ENCODE measurements at places on chromosomes 16 and 17.

DNA sequence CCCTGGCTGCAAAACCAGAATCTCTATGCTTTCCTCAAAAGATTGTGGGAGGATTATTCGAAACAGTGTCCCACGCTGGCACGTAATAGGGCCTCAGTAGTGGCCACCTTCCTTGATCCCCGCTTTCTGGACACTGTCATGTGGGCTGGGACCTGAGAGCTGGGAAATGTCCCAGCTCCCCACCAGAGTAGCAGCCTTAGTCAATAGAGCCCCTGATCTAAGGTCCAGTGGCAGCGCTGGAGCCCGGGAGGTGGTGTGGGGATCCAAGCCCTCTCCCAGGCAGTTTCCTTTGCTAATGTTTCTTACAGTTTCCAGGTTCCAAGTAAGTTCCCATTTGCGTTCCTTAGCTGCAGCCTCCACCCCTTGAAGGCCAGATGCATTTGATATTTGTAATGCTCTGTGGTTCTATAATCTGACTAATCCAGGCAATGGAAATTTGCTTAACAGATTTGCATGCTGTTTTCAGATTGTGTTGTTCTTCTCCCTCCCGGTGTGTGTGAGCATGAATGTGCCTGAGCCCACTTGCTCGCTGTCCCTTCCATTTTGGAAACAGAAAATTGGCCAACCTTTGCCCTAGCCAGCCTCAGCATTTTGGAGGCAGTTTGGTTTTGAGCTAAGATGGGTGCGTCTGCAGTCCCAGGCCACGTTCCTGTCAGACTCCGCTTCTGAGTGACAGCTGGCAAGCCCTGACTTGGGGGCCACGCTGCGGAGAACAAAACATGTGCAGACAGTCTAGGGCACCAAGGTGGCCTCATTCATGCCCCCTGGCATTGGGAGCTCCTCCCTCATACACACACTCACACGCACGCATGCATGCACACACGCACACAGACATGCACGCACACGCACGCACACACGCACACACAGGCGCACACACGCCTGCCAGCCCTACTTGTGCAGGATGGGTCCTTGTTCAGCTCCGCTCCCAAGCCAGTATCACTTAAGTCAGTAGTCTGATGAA is 69.4 kb downstream of the CCDC182 start:
- ATAC-seq, result no peak

GRCh38 chr17:40333781-40334448 is 24.9 kb downstream of the RARA start:
- no peak for ATAC-seq

DNA sequence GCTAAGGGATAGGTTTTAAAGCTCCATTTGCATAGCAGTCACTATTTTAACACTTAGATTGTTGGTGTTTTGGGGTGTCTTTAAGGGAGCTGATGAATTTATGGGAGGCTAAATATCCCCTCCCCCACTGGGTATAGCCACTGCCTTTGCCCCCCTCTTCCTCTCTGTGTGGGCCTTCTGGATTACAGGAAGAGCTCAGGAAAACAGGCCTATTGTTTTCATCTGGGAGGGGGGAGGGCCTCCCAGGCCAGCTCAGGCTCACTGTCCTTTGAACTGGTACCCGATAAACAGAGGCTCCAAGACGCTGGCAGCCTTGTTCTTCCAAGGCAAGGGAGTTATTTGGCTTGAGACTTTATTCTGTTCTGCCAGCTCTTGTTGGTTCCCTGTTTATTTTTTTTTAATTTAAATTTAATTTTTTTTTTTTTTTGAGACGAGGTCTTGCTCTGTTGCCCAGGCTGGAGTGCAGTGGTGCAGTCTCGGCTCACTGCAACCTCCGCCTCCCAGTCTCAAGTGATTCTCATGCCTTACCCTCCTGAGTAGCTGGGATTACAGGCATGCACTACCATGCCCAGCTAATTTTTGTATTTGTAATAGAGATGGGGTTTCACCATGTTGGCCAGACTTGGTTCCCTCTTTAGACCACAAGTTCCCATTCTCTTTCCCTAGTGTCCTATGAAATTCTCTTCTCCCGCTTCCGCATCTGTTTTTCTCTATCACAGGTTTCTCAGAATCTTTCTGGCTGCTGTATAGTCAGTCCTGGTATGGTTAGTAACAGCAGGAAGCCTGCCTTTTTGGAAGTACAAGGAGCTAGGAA is 25.1 kb downstream of the MINK1 start:
- no peak for ATAC-seq

GRCh38 chr17:76472726-76473125 is 5.3 kb downstream of the AANAT start:
- no peak for ATAC-seq

- ATAC-seq, result no peak
Measured at GRCh38 chr16:57477531-57478202, 8.6 kb downstream of the DOK4 start.

- ATAC-seq, result peak; percentile 17
Measured at GRCh38 chr16:89101303-89102040, 7.8 kb downstream of the ACSF3 start.

DNA sequence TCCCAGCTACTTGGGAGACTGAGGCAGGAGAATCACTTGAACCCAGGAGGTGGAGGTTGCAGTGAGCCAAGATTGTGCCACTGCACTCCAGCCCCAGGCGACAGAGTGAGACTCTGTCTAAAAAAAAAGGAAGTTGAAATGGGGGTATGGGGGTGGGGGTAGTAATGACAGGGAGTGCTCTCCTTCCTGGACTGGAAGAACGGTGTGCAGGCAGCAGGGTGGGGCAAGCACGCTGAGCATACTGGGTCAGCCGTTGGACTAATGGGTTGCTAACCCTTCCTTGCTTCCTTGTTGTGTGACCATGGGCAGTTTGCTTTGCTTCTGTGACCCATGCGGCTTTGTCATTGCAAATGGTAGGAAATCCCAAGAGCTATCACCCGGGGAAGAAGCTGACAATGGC is 16.5 kb downstream of the KATNIP start:
- ATAC-seq, result no peak

GRCh38 chr17:61345825-61346666 is 53.6 kb upstream of the TBX2 start:
- ATAC-seq, result no peak

DNA sequence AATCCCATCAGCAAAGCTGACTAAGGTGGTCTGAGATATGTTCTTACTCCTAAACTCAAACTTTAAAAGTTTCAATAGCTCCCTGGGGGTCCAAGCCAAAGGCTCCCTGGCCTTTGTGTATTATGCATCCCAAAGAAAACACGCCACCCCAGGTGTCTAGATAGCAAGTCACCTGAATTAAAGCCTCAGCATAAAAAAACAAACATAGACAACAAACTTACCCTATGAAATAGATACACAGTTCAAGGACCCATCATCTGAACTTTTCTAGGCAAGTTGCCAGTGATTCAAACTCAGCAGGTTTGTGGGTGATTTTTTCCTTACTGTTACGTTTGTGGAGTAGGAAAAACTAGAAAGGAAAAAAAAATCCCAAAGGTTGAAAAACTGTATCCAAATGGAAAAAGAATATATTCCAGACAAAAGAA is 12.5 kb downstream of the CMTM3 start:
- no peak for ATAC-seq

- no peak for ATAC-seq
Measured at GRCh38 chr16:89615596-89616090, 2.2 kb downstream of the DPEP1 start.

- ATAC-seq, result peak; percentile 7
Measured at GRCh38 chr17:50708050-50709000, 611 bp upstream of the ANKRD40 start.

DNA sequence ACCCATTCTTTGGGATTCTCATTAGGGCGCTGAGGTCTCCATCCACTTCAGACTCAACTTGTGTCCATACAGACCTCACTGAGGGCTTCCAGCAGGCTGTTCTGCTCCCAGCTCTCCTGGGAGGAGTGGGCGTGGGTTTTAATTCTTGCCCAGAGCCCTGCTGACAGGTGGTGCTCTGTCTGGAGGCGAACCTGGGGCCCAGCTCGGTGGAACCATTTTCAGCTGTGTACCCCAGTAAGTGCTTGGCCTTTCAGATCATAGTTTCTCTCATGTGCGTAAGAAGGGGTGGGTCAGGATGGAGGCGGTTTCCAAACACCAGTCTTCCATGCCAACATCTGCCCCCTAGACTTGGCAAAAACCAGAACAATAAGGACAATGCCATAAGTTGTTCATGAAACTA is 21.4 kb upstream of the NKD1 start:
- no peak for ATAC-seq
